GM20000 (cell line): ENCODE measurements at places on chromosomes 1 and 21.

- no peak for DNase-seq
Measured at GRCh38 chr21:26788790-26789189, 56.4 kb downstream of the ADAMTS1 start.

GRCh38 chr1:53137729-53138128 lies 4.7 kb downstream of the SLC1A7 start:
- DNase-seq: no peak

GRCh38 chr21:40616377-40616704 lies 230.6 kb downstream of the DSCAM start:
- DNase-seq: no peak

DNA sequence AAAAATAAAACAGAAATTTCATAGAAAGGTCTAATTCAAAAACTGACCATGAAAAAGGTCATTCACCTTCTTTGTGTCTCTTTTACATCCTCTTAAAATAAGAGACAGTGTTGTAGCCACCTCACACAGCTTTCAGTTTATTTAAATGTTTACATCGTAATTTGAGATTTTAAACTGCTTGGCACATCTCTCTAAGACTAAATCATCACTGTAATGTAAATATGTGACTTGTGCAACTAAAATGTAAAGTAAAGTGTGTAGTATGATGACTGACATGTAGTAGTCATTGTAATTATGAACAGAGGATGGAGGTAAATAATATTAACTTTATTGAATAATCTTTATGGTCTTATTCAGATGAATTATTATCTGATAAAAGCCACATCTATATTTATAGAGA lies 283.9 kb downstream of the KCNT2 start:
- no peak for DNase-seq

GRCh38 chr1:115595279-115596079 lies 46.3 kb upstream of the VANGL1 start:
- peak; percentile 68 for DNase-seq
